ENCODE measurements at places on chromosomes 13 and 19.

DNA sequence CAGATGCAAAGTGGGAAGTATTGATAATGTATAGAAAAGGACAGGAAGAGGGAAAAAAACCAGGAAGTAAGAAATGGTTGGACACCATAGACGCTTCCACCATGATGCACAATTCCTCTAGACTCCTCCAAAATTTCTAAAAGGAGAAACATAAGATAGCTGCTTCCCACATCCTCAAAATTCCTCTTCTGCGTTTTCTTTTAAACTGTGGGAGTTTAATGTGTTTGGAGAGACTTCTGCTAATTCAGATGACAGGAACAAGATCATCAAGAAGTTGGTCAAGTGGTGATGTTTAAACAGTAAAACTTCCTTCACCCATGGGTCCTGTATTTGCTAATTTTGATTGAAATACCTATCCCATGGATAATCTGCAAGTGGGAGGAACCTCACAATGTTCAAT lies 130.2 kb downstream of the IRS2 start:
- no peak for DNase-seq

- no peak for DNase-seq
These were observed 34.9 kb upstream of the TPP2 start for GRCh38 chr13:102561933-102562332.

DNA sequence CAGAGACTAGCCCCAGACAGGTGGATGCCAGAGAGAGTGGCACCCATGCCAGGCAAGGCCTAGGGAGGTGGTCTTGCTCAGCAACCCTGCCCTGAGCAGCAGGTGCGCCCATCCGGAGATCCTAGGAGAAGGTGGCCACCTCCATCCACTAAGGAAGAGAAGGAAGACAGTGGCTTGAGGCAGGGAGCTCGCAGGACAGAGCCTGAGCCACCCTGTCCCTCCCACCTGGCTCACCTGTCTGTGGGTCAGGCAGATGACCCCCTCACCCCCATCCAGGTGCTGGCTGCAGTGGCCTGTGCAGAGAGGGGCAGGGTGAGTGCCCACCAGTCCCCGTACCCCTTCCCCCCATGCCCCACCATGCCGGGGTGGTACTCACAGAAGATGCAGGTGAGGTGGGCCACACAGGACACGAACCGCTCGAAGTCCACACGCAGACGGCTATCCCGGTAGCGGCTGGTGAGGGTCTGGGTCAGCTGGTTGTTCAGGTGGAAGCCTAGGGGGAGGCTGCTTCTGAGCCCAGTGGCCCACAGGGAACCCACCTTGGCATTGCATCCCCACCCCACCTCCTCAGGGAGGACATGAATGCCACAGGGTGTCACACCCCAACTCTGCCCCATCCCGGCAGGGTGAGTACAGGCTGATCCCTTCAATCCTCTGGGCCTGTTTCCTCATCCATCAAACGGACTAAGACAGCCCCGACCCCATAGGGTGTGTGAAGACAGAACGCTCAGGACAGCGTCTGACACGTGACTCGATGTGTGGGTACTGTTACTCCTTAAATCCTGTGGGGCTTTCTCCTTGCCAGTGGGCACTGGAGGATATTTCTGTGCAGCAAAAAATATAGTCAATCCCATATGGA lies 13.3 kb downstream of the CAPN12 start:
- DNase-seq: peak; percentile 45

- DNase-seq: no peak
These were observed 977 bp downstream of the PCDH20 start for GRCh38 chr13:61414686-61415057.

DNA sequence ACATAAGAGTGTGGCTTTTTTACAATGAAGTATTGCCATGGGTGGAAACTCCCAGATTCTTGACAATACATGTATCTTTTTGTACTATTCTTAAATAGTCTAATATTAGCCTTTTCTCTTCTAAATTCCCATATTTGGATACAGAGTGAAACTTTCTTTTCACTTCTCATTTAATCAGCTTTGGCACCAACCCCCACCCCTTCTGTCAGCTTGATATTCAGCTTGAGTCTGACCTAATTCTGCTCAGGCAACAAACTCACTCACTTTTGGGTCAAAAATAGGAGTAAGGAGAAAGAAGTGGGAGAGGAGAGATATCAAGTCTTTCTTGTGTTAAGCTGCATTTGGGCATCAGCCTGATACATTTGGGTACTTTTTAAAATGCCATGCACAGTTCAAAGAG lies 397.5 kb downstream of the COG6 start:
- DNase-seq: no peak

DNA sequence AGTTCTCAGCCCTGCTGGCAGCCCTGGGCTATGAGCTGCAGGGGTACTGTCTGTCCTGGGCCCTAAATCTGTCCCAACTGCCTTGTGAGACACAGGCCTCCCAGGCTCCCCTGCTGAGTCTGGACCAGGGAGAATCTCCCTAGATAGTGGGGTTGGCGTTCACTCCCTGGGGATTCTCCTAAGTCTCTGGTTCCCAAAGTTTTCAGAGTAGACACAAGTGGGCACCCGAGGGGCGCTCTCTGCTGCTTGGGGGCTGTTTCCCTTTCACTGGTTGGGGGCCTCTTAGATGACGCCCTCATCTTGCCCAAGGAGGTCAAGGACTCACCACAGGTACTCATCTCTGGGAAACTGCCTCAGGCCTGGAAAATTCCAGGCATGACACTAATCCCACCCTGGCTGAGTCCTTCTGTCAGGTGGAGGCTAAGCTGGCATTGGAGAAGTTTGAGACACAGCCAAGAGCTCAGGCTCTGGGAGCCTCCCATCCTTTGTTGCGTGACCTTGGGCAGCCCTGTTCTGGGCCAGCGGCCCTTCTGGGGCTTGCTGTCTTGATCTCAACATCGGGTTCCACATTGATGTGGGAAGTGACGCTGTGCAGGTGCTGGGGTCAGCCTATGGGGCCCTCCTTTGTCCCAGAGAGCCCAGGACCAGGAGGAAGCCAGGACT lies 3.9 kb downstream of the RPL18A start:
- no peak for DNase-seq

- DNase-seq: no peak
These were observed 6.6 kb upstream of the SOX1 start for GRCh38 chr13:112060282-112060830.

DNA sequence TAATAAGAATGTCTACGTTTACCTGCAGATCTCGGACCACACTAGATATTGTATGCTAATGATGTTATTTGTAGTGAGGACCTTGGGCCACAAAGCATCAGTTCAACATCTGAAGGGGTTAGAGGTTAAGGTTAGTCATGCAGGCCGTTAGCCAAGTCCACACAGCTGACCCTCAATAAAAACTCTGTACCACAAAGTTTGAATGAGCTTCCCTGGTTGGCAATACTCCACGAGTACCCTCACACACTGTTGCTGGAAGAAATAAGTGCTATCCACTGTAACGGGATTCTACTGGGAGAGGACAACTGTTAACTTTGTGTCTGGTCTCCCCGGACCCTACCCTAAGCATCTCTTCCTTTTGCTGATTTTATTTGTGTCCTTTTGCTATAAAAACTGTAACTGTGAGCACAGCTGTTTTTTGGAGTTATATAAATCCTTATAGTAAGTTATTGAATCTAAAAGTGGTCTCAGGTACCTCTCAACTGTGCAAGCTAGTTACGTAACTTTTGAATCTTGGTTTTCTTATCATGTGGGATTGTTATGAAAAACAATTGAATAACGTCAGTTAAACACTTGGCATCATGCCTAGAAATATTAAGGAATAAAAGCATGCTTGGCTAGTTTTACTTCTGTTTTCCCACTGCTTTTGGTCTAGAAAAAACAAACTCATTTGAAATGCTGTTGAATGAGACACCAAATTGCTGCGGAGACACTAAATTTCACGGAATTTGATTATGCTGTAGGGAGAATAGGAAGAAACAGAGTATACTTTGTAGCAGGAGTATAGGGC lies 181.5 kb downstream of the DNAJC3 start:
- no peak for DNase-seq

GRCh38 chr19:30882411-30883005 lies 466.7 kb downstream of the TSHZ3 start:
- DNase-seq: no peak

GRCh38 chr19:4376028-4376670 lies 24.2 kb downstream of the SH3GL1 start:
- DNase-seq: no peak

DNA sequence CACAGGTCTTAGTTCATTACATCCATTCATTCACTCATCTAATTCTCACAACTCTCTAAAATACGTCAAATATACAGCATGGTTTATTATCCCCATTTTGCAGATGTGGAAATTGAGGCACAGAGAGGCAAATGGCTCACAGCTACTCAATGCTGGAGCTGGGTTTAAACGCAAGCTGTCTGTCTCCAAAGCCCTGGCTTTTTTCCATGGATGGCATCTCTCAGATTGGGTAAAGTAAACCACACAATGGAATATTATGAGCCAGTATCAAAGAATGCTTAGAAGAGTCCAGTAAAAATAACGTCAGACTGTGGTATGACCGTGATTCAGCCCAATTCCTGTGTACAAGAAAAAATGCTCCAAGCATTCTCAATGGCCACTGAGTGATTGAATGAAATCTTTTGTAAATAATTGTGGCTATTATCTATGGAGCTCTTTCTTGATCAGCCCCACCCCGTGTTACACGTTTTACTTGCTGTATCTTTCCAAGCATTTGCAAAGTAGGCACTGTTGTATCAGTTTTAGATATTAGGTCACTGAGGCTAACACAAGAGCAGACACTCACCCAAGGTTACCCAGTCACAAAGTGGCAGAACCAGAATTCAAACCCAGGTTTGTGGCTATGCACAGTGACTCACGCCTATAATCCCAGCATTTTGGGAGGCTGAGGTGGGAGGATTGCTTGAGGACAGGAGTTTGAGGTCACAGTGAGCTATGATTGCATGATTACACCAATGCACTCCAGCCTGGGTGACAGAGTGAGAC lies 5.5 kb upstream of the ACP7 start:
- DNase-seq: no peak

GRCh38 chr19:16856091-16856490 lies 26.9 kb downstream of the SIN3B start:
- no peak for DNase-seq

- peak; percentile 96 for DNase-seq
These were observed at the start of gene ATG4D for GRCh38 chr19:10543420-10544241. TSS of gene ATG4D (plus strand) at chr19:10543904. CDS start at chr19:10544091, 187 bp downstream.

DNA sequence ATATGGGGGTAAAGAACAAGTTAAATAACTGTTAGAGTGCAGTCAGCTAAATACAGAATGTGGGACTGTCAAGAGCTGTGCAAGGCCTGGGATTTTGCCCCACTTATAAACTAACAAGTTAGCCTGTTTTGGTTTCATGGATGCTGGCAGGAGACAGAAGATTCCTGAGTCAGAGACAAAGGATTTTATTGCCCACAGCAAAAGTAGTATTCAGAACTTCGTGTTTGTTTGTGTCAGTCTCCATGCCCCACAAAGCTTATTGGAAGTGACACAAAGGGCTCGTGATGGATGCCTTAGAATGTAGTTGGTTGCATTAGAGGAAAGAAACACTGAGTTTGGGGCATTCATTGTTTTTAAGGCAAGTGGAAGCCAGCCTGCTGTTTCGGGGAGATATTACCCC lies 22.2 kb upstream of the SPRYD7 start:
- no peak for DNase-seq

DNA sequence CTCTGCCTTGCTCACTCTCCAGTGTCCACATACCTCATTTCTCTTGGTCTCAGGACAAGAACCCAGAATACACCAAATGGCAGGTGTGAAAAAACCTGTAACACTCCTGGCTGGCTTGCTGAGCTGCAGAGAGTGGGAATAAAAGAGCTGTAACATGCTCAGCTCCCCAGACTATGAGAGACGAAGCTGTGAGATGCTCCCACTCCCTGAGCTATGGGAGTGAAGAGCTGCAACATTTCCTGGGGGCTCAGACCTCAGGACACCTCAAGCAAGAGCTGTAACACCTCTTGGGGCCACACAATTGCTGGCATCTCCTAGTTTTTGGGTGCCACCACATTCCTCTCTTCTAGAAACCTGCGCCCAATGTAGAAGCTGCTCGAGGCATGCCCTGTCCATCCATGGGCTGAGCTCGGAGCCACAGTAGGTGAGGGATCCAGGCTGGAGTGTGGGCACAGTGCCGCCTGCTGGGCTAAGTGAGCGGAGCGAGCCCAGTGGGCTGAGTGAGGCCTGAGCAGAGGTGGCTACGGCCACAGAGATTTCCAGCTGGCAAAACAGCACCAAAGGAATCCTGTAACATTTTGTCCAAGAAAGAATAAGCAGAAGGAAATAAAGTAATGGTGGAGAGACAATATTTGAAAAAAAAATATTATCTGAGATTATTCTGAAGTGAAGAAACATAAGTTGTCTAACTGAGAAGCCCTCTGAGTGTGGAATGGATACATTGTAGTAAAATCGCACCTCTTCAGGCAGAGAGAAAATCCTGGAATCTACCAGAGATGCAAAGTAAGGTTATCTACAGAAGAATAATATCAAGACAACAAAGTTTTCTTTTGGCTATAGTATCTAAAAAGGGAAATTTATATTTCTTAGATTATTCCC lies 186.2 kb upstream of the PCDH9 start:
- peak; percentile 3 for DNase-seq

DNA sequence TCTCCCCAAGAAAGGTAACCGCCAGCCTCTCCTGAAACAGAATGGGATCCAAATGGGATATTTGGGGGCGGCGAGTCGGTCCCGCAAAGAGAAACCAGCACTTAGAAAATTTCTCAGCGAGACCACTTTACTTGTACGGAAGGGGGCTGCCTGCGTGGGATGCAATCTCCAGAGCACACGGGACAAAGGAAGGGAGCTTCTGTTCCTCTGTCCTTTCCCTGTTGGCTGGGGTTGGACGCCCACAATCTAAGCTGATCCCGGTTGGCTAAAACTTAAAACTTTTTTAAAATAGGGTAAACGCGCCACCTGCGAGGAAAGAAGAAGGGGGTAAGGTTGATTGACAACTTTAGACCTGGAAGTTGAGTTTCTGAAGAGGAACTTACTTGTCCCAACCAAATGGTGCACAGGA lies 826 bp upstream of the BSG start:
- DNase-seq: peak; percentile 37

- DNase-seq: no peak
These were observed 27.3 kb downstream of the MYCBP2 start for GRCh38 chr13:77299587-77299986.

GRCh38 chr13:32960626-32961025 lies 55.6 kb upstream of the KL start:
- DNase-seq: no peak

- peak; percentile 70 for DNase-seq
These were observed 43.9 kb downstream of the CERS4 start for GRCh38 chr19:8252922-8253589.

DNA sequence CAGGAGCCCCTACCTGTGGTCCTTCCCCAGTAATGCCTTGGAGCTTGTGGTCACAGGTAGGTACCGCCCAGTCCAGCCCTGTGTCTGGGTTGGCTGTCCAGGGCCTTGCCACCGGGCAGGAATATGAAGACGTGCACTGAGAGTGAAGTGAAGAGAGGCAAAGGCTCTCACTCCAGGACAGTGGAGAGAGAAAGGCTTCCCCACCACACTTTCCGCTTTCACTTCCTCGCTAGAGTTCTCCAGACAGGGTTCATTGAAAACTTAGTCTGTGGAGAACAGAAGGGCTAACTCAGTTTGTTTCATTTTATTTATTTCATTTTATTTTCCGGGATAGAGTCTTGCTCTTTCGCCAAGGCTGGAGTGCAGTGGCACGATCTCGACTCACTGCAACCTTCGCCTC lies 14.2 kb downstream of the FCAR start:
- DNase-seq: no peak

- DNase-seq: no peak
These were observed 4.0 kb upstream of the DLEU7 start for GRCh38 chr13:50847501-50847900.
